Activated T-cell treated with anti-CD3 and anti-CD28 coated beads, Interleukin-2, amount 50 U/mL, for 4 hours (primary cell): ENCODE measurements at places on chromosomes 11 and 22. TPM values are rescaled to one million over a fixed set of nuclear protein-coding genes. Genes with fewer than 3 reads are reported as not detected.

Gene MS4A6A
- not detected for total RNA-seq

Gene P2RX6
- not detected for total RNA-seq

Gene UNC93B1
- total RNA-seq, result 12.8 TPM

Gene SMIM35
- not detected for total RNA-seq

Gene UPK2
- total RNA-seq, result not detected

Gene NAALADL1
- 8.2 TPM for total RNA-seq

Gene SLC5A12
- not detected for total RNA-seq

DNA sequence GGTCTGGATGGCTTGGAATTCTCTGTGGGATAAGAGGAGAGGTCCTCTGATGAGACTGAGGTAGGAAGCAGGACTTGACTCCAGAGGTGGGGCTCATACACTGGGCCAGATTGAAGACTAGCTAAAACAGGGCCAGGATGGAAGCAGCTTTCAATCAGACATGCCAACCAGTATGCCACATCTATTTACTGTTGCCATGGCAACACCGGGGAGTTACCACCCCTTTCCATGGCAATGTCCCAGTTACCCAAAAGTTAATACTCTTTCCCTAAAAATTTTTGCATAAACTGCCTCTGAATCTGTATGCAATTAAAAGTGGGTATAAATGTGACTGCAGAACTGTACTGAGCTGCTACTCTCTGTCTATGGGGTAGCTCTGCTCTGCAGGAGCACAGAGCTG is 247.5 kb upstream of the ZBED5 start:
- DNase-seq, result no peak

DNA sequence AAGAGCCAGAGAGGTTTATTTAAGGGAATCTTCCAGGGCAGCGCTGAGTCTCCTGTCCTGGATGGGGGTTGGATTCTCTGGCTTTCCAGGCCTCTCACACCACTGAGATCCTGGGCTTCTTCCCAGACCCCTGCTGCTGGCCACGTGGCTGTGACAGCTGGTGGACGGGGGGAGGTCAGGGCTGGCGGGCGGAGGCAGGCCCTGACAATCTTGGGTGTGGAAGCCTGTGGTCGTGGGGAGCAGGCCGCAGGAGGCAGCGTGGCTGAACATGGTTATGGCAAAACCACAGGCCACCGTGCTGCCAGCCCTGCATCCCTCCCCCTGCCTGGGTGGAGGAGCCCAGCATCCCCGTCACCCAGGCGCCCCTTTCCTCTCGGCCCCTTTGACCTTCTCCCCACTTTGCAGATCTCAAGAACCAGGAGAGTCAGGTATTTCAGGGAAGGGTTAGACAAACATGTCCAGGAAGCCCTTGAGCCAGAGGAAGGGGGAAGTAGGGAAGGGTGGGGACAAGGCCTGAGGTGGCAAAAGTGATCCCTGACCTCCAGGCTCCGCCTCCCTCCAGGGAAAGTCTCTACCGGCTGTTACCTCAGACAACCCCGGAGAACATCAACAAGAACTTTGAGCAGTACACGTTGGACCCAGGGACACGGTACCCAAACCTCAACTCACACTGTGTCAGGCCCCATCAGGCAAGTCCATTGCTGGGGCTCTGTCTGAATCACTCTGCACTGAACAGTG is 111.8 kb downstream of the MICAL2 start:
- DNase-seq, result no peak

GRCh38 chr11:64396079-64396591 is 37.2 kb downstream of the RPS6KA4 start:
- no peak for DNase-seq

GRCh38 chr11:57311109-57311936 is 13.4 kb downstream of the TNKS1BP1 start:
- DNase-seq, result peak; percentile 40

DNA sequence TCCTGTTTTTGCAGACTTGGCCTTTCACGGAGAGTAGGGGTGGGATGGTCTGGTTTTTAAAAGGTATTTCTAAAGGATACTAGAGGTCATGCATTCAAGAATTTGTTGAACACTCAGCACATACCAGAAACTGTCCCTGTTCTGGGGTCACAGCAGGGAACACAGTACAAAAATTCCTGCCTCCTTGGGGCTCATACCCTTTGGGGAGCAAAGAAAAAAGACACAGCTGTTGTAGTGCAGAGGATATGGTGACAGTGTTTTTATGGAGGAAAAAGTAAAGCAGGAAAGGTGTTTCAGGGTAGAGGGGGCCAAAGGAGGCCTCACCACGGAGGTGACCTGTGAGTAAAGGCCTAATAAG is 8.4 kb downstream of the SLC3A2 start:
- DNase-seq, result no peak

DNA sequence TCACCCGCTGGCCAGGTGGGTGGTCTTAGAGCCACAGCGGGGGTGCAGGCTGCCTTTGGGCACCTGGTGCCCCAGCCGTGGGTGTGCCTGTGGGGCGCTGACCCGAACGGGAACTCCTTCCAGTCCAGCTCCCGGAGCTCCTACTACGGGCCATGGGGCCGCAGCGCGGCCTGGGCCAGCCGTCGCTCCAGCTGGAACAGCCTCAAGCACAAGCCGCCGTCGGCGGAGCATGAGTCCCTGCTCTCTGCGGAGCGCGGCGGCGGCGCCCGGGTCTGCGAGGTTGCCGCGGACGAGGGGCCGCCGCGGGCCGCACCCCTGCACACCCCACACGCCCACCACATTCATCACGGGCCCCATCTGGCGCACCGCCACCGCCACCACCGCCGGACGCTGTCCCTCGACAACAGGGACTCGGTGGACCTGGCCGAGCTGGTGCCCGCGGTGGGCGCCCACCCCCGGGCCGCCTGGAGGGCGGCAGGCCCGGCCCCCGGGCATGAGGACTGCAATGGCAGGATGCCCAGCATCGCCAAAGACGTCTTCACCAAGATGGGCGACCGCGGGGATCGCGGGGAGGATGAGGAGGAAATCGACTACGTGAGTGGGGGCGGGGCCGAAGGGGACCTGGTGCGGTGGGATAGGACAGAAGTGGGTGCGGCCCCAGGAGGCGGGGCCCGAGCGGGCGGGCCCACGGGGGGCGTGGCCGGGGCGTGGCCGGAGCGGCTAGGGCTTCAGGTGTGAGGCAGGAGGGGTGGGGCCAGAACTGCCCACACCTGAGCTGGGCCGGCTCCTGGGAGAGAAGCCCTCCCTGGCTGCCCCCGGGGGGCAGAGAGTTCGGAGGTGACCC is 91.5 kb downstream of the CACNA1I start:
- DNase-seq, result peak; percentile 72

- no peak for DNase-seq
These were observed 3.6 kb upstream of the CCDC117 start for GRCh38 chr22:28768701-28769393.

DNA sequence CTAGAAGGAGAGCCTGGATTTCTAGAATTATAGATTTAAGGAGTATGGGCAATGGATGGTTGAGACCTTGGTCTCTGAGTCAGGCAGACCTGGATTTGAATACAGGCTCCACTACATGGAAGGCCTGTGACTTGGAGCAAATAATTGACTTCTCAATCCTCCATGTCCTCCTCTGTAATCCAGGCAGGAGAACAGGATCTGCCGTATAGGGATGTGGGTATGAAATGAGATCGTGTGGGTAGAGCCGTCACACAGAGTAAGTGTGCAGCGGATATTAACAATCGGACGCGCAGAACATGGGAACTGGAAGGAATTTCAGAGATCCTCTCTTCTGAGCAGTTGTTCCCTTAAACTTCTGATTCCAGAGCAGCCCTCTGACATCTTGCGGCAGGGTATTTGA is 11.5 kb upstream of the TMPRSS13 start:
- no peak for DNase-seq

- no peak for DNase-seq
These were observed 2.2 kb downstream of the TCIRG1 start for GRCh38 chr11:68040957-68041591.

- no peak for DNase-seq
These were observed 68.5 kb downstream of the PIWIL3 start for GRCh38 chr22:24706054-24706453.

GRCh38 chr11:34654483-34655334 is 33.8 kb downstream of the EHF start:
- DNase-seq, result no peak

DNA sequence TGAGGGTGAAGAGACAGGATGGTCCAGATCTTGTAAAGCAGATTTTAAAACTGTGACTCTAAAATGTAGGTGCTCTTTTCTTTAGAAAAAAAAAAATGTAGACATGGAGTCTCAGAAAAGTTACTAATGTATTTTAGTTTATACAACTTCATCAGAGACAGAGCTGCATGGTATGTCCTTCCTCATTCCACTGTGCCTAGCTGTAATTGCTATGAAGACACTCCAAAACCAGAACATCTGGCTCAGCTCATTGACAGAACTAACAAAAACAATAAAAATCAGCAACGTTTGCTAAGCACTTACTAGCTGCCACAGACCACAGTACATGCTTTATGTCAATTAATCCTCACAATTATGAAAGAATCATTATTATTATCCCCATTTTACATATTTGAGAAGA is 160.7 kb downstream of the BARX2 start:
- no peak for DNase-seq

DNA sequence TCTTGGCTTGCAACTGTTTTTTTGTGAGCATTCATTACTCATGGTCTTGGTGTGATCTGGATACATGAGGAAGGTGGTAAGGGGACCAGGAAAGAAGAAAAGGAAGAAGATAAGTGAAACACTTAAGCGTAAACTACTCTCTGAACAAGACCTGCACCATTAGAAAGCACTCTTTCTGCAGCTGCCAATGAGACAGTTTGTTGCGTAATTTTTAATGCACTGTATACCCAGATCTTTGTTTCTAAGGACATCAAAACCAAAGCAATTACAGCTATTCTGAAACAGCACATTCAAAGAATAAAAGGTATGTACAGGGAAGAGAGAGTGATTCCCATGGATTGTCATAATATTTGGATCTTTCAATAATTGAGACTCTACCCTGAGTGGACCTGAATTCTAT is 147.4 kb downstream of the BLID start:
- no peak for DNase-seq

- no peak for DNase-seq
These were observed at the start of gene SYNGR1 for GRCh38 chr22:39349967-39350726. Gene SYNGR1 (plus strand): TSS chr22:39349991. CDS start chr22:39350011, 20 bp downstream.

- DNase-seq, result no peak
These were observed 22.9 kb downstream of the FAR1 start for GRCh38 chr11:13691286-13691899.

- DNase-seq, result no peak
These were observed 502.1 kb downstream of the MN1 start for GRCh38 chr22:27299181-27300085.

DNA sequence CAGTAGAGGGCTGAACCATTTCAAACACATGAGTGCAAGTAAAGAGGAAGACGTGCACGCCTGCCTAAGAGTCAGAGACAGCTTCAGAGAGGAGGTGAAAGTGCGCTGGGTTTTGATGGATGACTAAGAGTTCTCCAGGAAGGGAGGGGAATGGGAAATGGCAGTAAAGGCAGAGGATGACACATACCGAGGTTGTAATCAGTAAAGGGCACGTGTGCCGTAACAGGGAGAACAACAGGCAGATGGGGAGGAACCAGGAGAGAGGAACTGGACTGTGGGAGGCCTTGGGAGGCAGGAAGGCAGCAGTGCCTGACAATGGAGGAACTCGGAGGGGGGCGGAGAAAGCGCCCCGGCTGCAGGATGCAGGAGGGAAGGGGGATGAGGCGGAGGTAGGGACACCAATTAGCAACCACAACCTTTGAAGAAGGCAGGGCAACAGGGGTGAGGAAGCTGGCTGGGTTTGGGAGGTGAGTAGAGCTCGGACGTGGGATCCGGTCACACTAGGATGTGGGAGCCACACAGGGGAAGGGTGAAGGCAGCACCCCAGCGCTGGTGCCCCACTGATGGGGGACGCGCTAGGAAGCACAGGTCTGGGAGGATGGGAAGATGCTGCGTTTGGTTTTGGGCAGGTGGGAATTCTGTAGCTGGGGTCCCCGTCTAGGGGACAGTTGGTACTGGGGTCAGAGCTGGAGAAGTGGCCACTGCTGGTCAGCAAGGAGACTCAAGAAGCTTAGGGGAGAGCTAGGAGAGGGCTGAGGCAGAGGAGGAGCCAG is 67.4 kb downstream of the SCUBE1 start:
- DNase-seq, result no peak
